ENCODE measurements at places on chromosomes 16 and 17.

GRCh38 chr16:53094013-53094630 lies 39.3 kb downstream of the CHD9 start:
- no peak for DNase-seq

DNA sequence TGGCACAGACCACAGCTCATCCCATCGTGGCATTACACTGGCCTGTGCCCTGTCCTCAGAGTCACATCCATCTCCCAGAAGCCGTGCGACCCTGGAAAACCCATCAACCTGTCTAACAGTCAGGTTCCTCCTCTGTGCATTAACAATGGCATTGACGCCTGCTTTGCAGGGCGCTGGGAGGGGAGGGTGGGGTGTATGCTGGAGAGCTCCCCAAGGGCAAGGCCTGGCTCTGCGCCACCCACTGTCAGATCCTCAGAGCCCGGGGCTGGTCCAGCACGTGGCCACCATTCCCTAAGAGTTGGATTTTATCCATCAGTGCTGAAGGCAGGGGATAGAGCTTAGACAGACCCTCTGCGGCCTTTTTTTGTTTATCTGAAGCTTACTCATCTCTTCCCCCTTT lies 28.7 kb downstream of the NOS2 start:
- no peak for DNase-seq

GRCh38 chr16:47925811-47926460 lies 229.9 kb downstream of the ABCC12 start:
- no peak for DNase-seq

DNA sequence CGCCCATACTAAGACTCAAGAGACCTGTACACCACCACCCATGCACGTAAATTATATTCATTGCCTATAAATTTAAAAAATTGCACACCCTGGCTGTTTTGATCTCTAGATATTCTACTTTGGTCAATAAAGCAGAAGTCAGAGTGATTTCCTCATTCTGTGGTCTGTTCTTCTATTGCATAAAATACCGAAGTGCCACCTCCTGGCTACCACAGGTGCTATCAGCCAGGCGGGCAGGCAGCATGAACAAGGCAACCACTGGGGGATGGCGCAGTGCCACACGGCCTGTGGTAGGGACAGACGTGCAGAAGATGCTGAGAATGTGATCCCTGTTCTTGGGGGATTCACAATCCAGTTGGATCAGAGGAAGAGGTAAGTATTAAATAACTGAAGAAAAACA lies 122.3 kb downstream of the CDK5R1 start:
- peak; percentile 10 for DNase-seq

DNA sequence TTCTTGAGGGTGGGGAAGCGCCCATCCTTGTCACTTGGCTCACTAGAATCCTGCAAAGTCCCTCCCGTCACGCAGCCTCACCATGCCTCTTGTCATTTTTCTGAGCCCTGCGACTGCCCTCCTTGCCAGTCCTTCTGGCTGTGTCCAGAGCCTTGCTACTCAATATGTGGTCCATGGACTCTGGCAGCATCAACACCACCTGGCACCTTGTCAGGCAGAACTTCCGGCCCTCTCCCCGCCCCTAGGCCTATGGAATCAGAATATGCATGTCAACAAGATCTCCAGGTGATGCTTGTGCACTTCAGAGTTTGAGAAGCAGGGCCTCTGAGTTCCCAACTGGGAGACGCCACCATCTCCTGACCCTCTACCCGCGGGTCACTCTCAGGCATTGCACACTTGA lies 12.1 kb downstream of the PIMREG start:
- DNase-seq, result no peak

DNA sequence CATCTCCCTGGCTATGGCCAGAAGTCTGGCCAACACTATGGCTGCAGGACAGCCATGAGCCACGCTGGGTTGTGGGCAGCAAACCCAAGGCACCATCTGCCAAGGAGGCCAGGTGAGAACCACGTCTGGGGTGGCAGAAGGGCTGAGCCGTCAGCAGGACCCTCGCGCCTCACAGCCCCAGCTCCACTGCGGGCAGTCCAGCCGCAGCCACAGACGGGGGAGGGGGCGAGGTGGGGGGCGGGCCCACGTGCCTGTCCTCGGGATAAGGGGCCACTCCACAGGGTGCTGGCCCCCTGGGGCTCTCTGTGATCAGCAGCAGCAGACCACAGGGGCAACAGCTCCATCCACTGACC lies 6.5 kb upstream of the BAIAP2 start:
- DNase-seq, result no peak

DNA sequence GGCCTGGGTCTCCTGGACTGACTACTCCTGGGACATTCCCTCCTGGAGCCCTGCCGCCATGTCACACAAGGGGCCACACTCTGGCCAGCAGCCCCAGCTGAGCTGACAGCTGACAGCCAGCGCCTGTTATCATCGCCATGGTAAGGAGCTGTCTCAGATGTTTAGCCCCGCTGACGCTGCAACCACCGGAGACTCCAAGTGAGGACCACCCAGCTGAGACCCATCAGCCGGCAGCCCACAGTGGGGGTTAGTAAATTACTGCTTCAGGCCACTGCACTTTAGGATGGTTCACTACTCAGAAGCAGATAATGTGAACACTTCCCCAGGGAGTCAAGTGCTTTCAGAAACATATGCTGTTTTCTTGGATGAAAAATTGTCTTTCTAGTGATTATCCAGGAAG lies 14.6 kb upstream of the SPHK1 start:
- DNase-seq, result no peak

DNA sequence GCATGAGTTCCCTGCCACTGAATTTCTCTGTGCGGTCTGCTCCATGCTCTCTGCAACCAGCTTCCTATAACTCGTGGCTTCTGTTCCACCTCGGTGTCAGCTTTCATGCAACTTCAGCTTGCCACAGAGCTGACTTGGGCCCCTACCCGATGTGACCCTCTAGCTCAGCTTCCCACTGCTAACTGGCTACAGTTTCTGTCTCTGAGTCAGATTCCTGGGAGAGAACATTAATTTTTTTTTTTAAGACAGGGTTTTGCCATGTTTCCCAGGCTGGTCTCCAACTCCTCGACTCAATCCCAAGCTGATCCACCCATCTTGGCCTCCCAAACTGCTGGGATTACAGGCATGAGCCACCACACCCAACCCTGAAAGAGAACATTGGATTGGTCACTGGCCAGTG lies 35.5 kb upstream of the PSMD7 start:
- DNase-seq, result no peak

DNA sequence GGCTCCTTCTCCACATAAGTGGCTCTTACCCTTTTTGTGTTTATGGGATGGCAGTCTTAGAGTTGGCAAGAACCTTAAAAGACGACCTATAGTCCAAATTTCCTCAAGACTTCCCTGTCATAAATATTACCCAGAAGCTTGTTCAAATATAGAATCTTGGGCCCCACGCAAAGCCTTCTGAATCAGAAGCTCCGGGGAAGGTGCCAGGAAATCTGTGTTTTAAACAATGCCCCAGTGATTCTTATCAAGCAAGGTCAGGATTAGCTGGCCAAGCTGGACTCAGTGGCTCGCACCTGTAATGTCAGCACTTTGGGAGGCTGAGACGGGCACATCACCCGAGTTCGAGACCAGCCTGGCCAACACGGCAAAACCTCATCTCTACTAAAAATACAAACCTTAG lies 85.7 kb downstream of the TIMM22 start:
- DNase-seq, result peak; percentile 83

Measured in GM23248 (cell line).